Suprapubic skin (tissue), 4 donors: ENCODE measurements at places on chromosomes 16 and 17.

GRCh38 chr17:64496348-64496785 is 487 bp downstream of the POLG2 start:
- DNase-seq = no peak

GRCh38 chr17:75263055-75263454 is 1.4 kb downstream of the MRPS7 start:
- DNase-seq = no peak

GRCh38 chr16:31439519-31439918 is 3.1 kb downstream of the ZNF843 start:
- DNase-seq = no peak

DNA sequence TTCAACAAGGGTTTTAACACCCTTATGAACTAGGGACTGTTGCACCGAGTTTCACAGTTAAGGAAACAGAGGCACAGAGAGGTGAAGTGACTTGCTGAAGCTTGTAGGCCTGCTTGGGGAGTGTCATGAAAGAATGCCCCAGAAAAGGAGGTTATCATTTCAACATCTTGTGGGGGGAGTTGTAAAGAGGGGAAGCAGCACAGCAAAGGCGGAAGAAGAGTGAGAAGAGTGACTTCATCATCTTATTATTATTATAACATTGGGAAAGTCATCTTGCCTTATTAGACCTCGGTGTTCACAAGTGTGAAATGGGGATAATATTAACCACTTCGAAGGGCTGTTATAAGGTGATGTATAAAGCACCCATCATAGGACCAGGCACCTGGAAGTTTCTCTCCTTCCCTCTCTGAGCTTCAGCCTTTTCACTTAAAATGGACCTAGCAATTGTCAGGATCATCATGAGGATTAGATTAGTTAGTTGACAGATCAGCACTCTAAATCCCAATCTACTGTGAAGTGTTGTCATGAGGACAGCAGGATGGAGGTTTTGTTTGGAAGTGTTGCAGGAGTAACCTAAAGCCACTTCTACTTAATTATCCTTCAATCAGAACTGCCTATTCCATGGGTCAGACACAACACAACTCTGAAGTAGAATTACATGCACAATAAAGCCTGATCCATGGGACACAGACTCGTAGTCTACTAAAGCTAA is 2.3 kb downstream of the CCL4 start:
- DNase-seq = no peak

DNA sequence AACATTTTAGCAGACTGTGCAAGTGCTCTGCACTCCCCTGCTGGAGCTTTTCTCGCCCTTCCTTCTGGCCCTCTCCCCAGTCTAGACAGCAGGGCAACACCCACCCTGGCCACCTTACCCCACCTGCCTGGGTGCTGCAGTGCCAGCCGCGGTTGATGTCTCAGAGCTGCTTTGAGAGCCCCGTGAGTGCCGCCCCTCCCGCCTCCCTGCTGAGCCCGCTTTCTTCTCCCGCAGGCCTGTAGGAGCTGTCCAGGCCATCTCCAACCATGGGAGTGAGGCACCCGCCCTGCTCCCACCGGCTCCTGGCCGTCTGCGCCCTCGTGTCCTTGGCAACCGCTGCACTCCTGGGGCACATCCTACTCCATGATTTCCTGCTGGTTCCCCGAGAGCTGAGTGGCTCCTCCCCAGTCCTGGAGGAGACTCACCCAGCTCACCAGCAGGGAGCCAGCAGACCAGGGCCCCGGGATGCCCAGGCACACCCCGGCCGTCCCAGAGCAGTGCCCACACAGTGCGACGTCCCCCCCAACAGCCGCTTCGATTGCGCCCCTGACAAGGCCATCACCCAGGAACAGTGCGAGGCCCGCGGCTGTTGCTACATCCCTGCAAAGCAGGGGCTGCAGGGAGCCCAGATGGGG is 3.1 kb downstream of the GAA start:
- no peak for DNase-seq
